ENCODE measurements at places on chromosomes 1 and 21. TPM values are rescaled to one million over a fixed set of nuclear protein-coding genes. Genes with fewer than 3 reads are reported as not detected.

The CFAP74 gene
- not detected for total RNA-seq

The AKNAD1 gene
- total RNA-seq: not detected

The GBP6 gene
- not detected for total RNA-seq

The ILDR2 gene
- total RNA-seq: 7.0 TPM

The WNT3A gene
- total RNA-seq: not detected

The AIM2 gene
- total RNA-seq: 39.5 TPM

The SH3D21 gene
- total RNA-seq: 0.06 TPM

The CMPK1 gene
- total RNA-seq: 137 TPM

The KCNJ9 gene
- not detected for total RNA-seq

The RLF gene
- 12.7 TPM for total RNA-seq

The ITPKB gene
- 1.9 TPM for total RNA-seq

The HAO2 gene
- total RNA-seq: not detected

The MANEAL gene
- total RNA-seq: 10.4 TPM

The SIPA1L2 gene
- total RNA-seq: 7.5 TPM

The ALX3 gene
- total RNA-seq: not detected

The MAP3K21 gene
- 2.6 TPM for total RNA-seq

The TNNI3K gene
- total RNA-seq: not detected

The NUF2 gene
- 22.0 TPM for total RNA-seq

The TMEM50B gene
- 29.6 TPM for total RNA-seq

The SMPDL3B gene
- total RNA-seq: 0.23 TPM

The LCE1B gene
- not detected for total RNA-seq

The FCRL5 gene
- total RNA-seq: not detected

The FCN3 gene
- not detected for total RNA-seq

The ETV3 gene
- total RNA-seq: 3.2 TPM

The PCP4L1 gene
- not detected for total RNA-seq

All from H4 (cell line).